ENCODE measurements at places on chromosomes 1 and 21.

- no peak for DNase-seq
These were observed 7.8 kb downstream of the CASZ1 start for GRCh38 chr1:10788592-10789006.

DNA sequence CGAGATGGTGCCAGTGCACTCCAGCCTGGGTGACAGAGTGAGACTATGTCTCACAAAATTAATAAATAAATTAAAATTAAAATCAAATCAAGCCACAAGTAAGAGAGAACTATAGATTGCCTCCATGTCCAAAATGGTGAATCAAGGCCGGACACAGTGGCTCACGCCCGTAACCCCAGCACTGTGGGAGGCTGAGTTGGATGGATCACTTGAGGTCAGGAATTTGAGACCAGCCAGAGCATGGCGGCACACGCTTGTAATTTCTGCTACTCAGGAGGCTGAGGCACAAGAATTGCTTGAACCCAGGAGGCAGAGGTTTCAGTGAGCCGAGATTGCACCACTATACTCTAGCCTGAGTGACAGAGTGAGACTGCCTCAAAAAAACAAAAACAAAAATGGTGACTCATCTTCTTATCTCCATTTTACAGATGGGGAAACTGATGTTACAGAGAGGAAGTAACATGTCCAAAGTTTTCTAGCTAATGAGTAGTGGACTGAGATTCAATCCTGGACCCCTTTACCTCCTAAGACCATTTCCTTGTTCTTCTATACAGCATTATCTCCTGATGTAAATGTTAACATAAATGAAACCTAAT, 99.0 kb upstream of the HNRNPU start:
- DNase-seq, result no peak

DNA sequence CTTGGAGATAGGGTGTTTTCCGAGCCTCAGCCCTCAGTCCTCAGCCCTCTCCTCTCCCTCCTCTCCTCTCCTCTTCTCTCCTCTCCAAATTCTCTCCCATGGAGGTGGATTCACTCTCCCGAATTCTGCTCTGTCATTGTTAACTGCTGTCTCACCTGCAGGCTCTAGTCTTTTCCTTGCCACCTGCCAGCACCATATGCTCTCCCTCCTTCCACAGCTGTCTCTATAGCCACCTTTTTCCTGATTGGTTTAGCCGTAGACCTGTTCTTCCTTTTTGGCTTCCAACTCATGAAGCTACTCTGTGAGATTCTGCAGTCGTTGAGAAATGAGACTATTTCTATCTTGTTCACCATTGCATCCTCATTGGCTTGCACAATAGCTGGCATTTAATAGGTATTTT, 19.7 kb downstream of the COG2 start:
- no peak for DNase-seq

DNA sequence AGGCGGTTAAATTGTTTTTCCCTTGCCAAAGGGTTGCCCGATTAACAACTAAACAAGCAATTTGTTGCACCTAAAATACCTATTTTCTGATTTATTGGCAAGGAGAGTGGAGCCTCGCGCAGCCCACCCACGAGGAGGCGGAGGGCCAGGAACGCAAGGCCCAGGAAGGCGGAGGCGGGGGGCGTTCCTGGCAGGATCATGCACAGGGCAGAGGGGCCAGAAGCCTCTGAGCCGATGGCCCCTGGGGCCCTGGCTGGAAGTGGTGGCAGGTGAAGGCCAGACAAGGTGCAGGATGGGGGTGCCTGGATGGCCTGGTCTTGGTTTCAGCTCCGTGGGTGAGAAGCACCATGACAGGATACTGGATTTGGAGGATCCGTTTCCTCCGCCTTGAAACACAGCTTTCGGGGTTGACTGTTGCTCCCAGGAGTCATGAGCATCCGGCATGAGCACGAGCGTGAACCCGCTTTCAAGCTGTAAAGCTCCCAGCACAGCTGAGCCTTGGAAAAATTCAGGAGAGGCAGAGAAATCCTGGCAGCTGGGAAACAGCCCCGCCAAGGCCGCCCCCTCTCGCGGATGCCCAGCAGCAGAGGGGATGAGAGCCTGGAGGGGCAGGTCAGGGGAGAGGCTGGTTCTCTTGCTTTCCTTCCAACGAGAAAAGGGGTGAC, 35.0 kb downstream of the AJAP1 start:
- no peak for DNase-seq

DNA sequence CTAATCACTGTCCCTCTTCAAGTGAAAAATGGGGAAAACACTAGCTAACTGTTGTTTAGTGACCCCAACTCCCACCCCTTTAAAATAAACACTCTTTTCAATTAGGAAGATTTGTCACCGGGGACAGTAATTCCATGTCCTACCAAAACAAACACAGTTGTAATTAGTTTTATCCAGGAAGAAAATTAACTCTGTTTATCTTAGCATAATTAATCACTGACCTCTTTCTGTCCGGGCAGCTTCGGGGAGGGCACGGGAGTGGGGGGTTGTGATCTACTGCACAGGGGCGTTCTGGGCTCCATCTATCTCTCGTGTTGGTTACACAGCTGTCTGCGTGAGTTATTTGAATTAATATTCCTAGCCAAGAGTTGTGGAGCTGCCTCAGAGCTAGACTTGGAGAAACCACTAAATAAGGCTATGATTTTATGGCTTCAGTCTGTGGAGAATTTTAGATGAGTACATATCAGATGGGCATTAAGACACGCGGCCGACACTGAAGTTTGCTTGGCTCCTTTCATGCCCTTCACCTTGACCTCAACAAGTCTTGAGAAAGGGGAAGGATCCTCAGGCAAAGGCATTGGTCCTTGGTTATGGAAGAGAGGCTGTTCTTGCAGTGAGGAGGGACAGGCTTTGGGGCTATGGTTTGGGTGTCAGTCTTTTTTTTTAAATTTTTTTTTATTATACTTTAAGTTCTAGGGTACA, 102.0 kb upstream of the TRABD2B start:
- DNase-seq, result no peak

GRCh38 chr1:11602981-11603380, 51.2 kb downstream of the FBXO2 start:
- no peak for DNase-seq

DNA sequence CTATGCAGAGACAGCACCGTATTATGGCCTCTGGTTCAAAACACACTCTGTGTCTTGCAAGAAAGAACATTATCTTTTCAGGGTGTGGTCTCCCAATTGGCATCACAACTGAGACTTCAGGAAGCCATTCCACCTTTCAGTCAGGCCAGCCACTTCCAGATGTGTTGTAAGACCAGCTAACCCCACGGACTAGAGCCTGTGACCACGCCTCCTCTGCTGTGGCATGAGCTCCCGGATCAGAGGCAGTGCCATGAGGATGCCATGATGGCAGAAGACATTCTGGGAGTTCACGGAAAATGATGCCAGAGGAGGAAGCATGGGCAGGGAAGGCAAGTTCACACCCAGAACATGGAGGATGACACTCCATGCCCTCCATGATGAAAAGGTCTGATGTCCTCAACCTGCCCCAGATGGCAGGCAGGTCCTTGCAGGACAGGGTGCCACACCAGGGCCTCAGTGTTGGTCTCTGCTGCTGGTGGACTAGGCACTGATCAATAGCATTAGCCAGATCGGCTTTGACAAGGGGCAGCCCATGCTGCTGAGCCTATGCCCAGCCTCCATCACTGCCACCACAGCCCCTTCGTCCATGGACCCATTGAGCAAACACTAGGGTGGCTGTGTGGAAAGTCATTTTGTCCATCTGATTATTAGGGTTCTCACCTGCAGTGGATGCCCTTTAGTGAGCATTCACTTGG, 341.6 kb downstream of the MATN1 start:
- no peak for DNase-seq

GRCh38 chr1:169946206-169946605, 52.5 kb upstream of the SCYL3 start:
- DNase-seq, result no peak

DNA sequence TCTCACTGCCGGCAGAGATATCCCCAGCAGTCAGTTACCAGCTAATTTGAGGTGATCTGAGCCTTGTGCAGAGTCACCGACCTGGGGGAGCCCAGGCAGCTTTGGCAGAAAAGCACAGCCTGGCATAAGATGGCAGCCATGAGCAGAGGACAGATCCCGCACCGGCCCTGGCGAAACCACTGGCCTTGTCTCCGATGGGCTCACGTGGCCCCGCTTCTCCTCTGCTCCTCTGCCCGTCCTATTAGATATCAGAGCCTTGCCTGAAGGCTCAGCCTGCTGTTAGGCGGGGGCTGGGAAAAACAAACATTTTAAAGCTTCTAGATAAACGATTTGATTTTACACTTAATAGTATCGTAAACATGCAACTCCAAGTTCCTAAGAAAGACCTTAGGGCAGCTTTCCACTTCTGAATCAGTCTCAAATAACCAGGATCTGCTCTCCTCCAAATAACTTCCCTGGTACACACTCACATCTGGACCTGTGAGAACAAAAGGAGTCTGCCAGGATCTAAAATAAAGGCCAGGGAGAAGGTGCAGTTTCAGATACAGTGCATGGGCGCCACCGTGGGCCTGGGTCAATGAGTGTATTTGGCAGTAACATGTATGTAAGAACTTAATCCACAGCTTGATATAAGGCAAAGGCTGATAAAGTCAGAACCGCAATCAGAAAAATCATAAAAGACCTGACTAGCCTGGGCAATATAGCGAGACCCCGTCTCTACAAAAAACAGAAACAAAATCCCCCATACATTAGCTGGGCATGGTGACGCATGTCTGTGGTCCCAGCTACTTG, 10.0 kb downstream of the EDARADD start:
- no peak for DNase-seq

- no peak for DNase-seq
These were observed 1.7 kb downstream of the MCL1 start for GRCh38 chr1:150577557-150578271.

GRCh38 chr21:37273440-37273839, 6.3 kb upstream of the VPS26C start:
- DNase-seq, result no peak

- DNase-seq, result no peak
These were observed 1418.8 kb downstream of the MRPL39 start for GRCh38 chr21:24188506-24188905.

DNA sequence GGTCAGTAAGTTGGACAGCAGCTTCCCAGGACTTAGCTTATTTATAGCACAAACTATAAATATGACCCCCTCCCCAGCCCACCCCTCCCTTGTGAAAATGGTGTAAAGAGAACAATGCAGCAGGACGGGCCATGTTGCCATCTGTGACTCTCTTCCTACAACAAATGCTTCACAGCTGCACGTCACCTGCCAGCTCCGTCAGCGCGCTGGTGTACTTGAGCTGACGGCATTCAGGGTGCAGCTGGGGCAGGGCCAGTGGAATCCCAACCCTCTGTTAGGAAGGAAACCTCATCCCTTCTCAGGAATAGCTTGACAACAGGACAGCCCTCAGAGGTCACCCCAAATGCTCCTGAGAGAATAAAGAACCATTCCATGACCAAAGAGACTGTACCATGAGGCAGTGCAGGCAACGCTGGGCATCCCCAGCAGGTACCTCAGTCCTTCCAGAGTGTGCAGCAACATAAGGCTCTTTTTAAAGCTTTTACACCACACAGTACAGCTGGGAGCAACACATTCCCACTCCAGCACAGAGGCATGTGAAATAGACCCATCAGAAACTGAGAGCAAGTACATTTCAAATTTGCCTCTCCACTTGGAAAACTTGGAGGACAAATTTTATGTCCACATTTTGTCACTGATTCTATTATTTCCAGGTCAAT, 85.0 kb downstream of the ATP1A1 start:
- DNase-seq, result no peak

- no peak for DNase-seq
These were observed 100.2 kb downstream of the LRRC53 start for GRCh38 chr1:74412244-74412643.

DNA sequence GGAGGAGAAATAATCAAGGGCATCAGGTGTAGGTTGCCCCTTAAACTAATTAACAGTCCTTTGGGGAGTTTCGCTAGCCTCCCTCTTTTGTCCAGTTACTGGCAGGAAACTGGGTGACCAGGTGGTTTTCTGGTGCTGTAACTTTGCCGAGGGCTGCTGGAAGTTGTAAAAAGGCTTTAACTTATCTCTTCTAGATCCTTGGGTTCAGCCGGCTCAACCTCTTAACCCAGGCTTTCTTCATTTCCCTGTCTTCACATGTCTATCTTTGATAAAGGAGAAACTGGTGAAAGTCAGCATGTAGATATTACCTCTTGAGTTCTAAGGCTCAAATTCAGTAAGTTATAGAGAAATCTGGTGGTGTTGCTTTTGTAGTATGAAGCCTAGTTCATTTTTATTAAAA, 289.7 kb upstream of the NRIP1 start:
- DNase-seq, result no peak

DNA sequence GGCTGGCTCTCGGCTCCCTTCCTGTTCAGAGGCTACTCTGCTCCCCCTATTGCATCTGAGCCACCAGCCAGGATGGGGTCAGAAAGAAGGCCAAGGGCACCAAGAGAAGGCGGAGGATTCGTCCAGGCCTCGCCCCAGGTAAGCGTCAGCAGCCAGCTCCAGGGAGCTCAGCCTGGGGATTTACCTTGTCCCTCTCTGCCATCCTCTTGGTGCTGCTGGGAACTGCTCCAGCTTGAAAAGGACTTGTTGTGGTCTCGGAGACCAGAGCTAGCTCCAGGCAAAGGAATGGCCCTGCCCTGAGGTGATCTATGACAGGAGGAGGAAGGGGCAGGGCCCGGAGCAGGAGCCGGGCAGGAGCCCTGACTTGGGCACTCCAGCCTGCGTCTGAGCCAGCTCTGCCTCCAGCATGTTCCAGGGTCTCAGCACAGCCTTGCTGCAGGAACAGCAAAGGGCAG, 113.7 kb upstream of the IFFO2 start:
- no peak for DNase-seq

DNA sequence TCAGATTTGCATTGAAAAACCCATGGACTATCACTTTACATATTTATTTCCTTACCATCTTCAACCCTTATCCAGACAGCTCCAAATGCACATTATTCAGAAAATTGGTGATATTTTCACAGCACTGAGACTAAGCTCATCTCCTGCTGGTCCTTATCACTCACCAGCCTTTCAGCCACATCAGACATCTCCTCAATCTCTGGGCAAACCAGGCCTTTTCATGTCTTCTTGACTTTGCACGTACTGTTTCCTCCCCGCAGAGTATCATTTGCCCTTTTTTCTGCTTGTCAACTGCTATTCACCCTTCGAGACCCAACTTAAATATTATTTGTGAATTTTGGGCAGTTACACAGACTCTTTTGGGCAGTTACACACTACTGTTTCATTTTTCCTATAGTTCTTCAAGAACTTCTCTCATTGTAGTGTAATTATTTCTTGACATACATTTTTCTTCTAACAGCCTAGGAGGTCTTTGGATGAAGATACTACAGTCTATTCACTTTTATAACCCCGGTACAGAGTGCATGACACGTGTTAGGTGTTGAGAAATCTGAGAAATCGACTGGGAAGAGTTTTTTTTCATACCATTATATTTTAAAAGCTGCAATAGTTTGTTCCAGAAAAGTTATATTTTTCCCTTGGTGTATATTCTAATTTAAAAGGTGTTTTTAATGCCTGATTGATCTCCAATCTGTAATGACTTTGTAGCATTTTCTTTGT, 98.0 kb downstream of the FGGY start:
- no peak for DNase-seq

- peak; percentile 41 for DNase-seq
These were observed 5.6 kb upstream of the DDOST start for GRCh38 chr1:20666804-20667203.

- no peak for DNase-seq
These were observed 426.7 kb downstream of the RWDD3 start for GRCh38 chr1:95660736-95661135.

- DNase-seq, result peak; percentile 13
These were observed 176.9 kb upstream of the FMN2 start for GRCh38 chr1:239914751-239915231.

GRCh38 chr1:20730690-20731056, 1.8 kb downstream of the SH2D5 start:
- no peak for DNase-seq

Data from H54 (cell line).